ENCODE measurements at places on chromosomes 1 and 21. TPM values are rescaled to one million over a fixed set of nuclear protein-coding genes. Genes with fewer than 3 reads are reported as not detected.

CASQ1 gene
- not detected for total RNA-seq

NR0B2 gene
- total RNA-seq: 0.14 TPM

MRPL20 gene
- total RNA-seq: 132 TPM

KRTAP13-2 gene
- not detected for total RNA-seq

ZNF697 gene
- total RNA-seq: 1.5 TPM

RGS4 gene
- total RNA-seq: not detected

AMY1B gene
- total RNA-seq: not detected

KIF21B gene
- total RNA-seq: 1.8 TPM

KIF2C gene
- total RNA-seq: 45.5 TPM

NUDT17 gene
- total RNA-seq: 6.5 TPM

RAVER2 gene
- 5.1 TPM for total RNA-seq

ACTL8 gene
- total RNA-seq: 1.8 TPM

SPRR2F gene
- total RNA-seq: not detected

B3GALT5 gene
- total RNA-seq: 0.20 TPM

Measured in A549 treated with Hydrocortisone at 1 μM for 4 hours (cell line).